ENCODE measurements at places on chromosomes 1 and 21.

DNA sequence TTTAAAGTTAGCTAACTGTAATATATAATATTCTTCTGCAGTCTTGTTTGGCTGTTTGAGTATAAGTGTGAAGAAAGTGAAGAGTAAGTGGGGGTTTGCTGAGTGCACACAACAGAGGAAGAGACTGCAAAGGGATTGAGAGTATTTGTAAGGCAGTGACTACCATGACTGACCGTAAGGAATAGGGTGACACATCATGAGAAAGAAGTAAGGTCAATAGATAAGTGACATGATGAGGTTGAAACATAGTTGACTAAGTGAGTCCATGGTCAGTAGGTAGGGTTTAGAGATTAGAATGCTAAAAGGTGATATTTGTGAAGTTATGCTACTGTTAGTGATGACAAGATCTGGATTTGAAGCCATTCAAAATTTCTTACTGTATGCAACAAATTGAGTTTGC is 27.7 kb downstream of the WARS2 start:
- no peak for DNase-seq

DNA sequence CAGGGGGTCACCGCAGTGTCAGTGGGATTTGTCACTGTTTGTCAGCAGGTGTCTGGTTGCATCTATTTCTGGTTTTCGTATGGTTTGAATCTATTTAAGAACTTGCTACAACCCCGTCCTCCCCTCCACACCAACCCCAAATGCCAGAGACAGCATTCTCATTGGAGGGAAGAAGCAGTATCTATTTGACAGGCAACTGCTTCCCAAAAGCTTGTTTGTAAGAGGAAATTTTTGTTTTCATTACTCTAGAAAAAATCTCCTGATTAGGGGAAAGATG is 54.4 kb downstream of the NR5A2 start:
- DNase-seq: no peak

DNA sequence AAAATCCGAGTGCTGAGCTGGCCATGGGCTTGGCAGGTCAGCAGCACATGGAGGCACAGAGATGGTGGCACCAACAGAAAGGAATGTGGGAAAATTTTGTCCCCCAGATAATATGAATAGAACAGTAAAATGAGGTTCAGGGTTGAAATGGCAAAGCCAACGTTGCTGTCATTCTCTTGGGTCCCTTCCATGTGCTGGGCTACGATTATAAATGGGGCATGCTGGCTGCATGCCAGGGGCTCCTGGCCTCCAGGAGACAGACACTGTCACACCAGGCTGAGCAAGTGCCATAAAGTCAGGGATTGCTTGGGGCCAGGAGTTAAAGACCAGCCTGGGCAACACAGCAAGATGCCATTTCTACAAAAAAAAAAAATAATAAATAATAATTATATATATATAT is 77.1 kb downstream of the TOMM20 start:
- DNase-seq: no peak

- DNase-seq: no peak
Measured at GRCh38 chr1:224623310-224623714, 7.2 kb downstream of the CNIH3 start.

DNA sequence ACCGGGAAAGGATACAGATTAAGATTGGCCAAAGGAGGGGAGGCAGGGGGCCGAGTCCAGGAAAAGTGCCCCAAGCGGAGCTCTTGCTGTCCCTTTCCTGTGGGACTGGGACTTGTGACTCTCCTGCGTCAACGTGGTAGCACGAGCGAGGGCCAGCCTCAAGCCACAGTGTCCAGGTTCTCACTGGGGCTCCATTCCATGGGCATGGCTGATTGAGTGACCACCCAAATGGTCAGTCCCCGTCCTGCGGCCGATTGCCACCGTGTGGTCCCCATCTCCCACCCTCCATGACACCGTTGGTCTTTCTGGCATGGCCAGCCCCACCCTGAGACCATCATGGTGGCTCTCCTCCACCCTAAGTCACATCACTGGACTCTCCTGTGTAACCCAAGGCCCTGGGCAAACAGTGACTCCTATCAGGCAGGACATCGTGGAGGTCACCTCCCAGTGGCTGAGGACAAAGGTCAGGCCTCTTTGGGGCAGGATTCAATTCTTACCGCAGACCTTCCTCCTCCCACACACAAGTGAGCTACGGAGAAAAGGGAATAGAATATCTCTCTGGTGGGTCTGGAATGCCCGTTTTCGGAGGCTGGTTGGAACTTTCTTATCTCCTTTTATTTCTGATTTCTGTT is 8.9 kb upstream of the C1orf174 start:
- DNase-seq: no peak

DNA sequence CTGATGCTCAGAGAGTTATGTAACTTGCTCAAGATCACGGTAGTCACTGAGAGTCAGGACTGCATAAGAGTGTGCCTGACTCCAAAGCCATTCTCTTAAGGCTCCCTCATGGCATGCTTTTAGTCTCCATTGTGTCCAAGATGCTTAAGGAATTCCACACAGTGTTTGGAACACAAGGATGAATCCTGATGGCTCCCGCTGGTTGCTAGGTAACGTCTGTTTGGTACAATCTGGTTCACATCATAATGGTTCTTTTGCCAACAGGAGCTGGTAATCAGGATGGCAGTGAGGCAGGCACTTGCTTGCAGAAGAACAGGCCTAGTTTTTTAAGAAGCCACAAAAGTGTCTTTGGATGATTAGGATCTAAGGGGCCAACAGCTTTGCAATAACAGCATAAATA is 436.5 kb upstream of the DAB1 start:
- no peak for DNase-seq

GRCh38 chr21:29231756-29232529 is 66.8 kb upstream of the BACH1 start:
- DNase-seq: no peak

DNA sequence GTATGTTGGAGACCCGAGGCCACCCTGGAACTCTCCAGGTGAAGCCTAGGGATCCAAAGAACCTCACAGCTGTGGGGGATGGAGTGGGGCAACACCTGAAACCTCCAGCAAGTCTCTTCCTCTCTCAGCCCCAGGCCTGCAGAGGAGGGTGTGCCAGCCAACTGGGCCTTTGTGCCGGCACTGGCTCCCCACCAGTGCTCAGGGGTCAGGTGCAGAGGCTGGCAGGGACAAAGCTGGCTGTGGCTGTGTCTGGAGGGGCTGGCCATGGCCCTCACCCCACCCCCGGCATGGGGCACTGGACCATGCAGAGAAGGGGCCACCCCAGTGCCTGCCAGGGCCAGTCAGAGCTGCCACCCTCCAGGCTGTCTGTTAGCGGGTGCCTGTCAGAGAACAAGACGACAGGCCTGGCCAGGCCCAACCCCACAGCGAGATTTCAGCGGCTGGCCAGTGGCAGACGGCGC is 3.9 kb downstream of the COL18A1 start:
- no peak for DNase-seq

- DNase-seq: no peak
Measured at GRCh38 chr1:88455621-88456256, 228.3 kb upstream of the PKN2 start.

DNA sequence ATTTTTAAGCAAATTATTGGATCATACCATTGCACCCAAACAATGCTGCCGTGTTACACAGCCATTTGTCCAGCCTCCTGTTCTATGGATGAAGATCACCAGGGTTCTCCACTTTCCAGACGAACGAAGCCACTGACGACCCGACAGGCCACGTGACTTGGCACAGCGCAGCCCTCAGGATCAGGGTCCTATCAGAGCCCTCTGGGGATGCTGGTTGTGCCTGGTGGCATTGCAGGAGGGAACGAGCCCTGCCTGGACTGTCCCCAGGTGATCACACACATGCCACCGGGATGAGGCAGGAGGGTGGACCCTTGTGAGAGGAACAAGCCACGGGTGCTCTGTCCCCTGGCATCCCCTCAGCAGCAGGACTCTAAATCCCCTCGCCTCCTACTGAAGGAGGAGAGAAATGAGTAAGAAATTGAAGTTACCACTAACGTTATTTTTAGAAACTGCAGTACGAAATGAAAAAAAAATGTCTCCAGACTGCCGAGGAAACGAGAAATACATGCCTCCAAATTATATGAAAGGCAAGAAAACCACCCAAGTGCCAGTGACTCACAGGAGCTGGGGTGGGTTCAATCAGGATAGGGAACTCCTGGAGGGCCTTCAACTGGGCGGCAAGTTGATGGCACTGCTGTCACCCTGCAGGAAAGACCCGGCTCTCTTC is 58.7 kb upstream of the PDE9A start:
- no peak for DNase-seq

DNA sequence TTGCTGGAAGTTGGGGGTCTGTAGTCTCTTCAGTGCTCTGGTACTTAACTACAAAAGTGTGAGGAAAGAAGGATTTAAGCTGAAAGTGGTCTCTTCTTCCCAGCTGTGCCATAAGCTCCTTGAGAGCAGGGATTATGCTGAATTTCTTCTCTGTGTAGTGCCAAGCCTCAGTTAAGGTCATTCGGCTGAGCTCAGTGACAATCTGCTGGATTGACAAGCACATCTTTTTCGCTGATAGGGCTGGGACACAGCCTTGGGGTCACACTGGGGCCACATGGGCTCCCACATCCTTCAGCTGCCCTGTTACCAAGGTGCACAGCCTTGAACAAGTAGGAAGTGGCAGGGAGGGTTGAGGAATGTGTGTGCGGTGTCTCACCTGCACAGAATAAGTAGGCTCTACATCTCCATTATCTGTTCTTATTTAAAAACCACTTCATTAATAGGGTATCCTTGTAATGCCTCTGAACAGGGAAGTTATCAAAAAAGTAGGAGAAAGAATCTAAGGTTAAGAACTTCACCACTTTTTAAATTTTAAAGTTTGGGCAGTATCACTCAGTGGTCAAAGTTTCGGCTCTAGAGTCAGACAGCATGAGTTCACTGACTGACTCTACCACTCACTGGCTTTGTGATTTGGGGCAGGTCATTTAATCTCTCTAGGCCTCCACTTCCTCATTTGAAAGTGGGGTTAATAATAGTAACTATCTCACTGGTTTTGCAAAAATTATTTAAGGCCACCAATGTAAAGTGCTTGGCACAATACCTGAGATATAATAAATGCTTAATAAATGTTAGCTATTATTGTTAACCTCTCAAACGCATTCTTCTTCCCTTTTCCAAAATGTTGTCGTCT is 10.3 kb downstream of the ZBTB40 start:
- DNase-seq: no peak

DNA sequence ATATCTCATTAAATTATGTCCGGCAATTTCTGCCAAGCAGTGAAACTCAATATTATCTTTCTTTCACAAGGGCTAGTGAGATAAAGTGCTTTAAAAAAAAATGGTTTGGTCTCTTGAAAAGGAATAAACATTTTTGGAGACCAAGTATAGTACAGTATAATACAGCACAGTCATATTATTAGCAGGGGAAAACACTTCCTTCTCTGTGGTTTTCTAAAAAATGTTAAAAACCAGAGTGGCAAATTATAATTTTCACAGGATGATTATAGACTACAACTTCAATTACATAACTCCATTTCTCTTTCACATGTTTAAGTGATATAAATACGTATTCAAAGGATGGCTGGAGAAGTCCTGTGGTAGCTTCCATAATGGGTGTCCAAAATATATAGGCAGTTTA is 170.3 kb upstream of the DMRTA2 start:
- DNase-seq: no peak

- DNase-seq: no peak
Measured at GRCh38 chr1:174999936-175000696, at the start of gene CACYBP. Gene CACYBP (plus strand): TSS chr1:174999947. CDS start chr1:175000181, 234 bp downstream.

GRCh38 chr1:178639326-178639725 is 85.7 kb upstream of the RALGPS2 start:
- DNase-seq: no peak

GRCh38 chr1:241048622-241049021 is 308.4 kb downstream of the RGS7 start:
- DNase-seq: no peak

DNA sequence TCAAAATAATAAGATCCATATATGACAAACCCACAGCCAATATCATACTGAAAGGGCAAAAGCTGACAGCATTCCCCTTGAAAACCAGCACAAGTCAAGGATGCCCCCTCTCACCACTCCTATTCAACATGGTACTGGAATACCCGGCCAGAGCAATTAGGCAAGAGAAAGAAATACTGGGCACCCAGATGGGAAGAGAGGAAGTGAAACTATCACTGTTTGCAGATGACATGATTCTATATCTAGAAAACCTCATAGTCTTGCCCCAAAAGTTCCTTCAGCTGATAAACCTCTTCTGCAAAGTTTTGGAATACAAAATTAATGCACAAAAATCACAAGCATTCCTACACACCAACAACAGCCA is 442.7 kb downstream of the PTBP2 start:
- no peak for DNase-seq

DNA sequence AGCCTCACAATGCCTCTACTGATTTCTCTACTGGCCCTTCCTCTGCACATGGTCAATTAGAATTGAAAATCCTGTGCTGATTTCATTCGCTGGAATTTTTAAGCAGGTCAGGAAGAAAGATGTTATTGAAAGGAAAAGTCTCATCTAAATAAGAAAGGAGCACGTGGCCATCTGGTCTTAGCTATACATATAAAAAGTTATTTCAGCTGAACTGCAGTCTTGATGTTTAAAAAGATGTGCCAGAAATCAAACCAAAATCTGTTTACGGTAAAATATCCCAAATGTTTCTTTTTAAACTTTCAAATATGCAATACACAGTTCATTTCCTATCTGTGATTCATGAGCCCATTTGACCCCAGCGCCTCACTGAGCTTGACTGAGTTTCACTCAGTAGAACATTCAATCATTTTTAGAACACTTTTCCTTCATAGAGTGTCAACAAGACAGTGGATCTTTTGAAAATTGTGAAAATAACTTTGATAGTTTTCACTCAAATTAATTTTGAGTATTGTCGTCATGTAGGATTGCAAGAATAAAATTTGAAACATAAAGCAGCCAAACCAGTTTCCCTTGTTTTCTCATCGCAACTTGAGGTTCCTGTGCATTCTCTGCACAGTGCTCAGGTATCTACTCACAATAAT is 293.6 kb downstream of the PTPRC start:
- no peak for DNase-seq

GRCh38 chr1:247337250-247337746 is 5.6 kb upstream of the ZNF496 start:
- no peak for DNase-seq

- no peak for DNase-seq
Measured at GRCh38 chr1:116533429-116533820, 37.4 kb downstream of the CD58 start.

GRCh38 chr1:234093741-234094140 is 189.3 kb downstream of the SLC35F3 start:
- no peak for DNase-seq

Data from epithelial cell of proximal tubule (primary cell).